Testis (tissue), 5 donors: ENCODE measurements at places on chromosomes 1 and 21. TPM values are rescaled to one million over a fixed set of nuclear protein-coding genes. Genes with fewer than 3 reads are reported as not detected.

DNA sequence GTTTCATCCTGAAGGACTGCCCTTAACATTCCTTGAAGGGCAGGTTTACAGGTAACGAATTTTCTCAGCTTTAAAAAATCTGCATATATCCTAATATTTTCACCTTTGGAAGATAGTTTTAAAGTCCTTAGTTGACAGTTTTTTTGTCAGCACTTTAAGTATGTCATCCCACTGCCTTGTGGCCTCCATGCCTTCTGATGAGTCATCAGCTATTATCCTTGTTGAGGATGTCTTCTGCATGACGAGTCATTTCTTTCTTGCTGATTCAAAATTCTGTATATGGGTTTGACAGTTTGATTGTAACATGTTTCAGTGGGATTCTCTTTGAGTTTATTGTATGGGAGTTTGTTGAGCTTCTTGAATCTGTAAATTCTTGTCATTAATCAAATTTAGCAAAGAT, 500.6 kb downstream of the DISC1 start:
- H3K36me3 ChIP-seq: no peaks in the 10 kb centered on the region
- no peaks in the 10 kb centered on the region for H3K27me3 ChIP-seq
- no peak for DNase-seq

DNA sequence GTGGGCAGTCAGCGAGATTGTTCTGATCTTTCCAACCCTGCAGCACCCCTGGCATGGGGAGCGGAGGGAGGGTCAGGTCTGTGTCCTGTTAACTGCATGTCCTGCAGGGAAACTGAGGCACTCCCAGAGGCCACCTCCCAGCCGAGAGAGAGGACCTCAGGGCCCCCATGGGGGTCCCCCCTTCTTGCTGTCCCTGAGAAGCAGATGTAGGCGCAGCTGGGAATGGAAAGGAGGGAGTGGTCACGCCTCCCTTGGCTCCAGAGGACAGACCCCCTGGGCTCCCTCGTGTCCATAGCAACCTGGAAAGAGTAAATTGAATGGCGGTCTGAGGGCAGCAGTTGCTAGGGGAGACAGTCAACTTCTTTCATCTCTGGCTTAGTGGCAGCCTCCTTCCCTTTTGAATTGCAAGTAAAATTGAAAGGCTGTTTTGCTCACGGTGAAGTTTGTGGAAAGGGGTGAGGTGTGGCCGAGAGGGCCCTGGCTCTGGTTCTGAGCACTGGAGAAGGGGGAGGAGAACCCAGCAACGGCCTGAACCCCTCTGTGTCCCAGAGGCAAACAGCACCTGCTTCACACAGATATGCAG, 4.9 kb downstream of the CROCC start:
- no peak overlapping the region for H3K4me3 ChIP-seq
- no peak overlapping the region for H3K27ac ChIP-seq
- H3K4me1 ChIP-seq: no peaks in the 10 kb centered on the region

GRCh38 chr1:237186675-237187074, 144.7 kb downstream of the RYR2 start:
- H3K27me3 ChIP-seq: no peaks in the 10 kb centered on the region
- H3K4me3 ChIP-seq: no peak overlapping the region
- DNase-seq: peak; percentile 46
- H3K27ac ChIP-seq: no peak overlapping the region

GRCh38 chr1:23525558-23526250, 5.3 kb downstream of the E2F2 start:
- H3K4me1 ChIP-seq: peaks cover 25% of the 10 kb centered on the region
- no peak overlapping the region for H3K4me3 ChIP-seq
- no peaks in the 10 kb centered on the region for H3K36me3 ChIP-seq
- no peaks in the 10 kb centered on the region for H3K27me3 ChIP-seq

- H3K27ac ChIP-seq: no peak overlapping the region
- H3K36me3 ChIP-seq: no peaks in the 10 kb centered on the region
- no peak for DNase-seq
- H3K4me3 ChIP-seq: no peak overlapping the region
Observed at GRCh38 chr1:155184835-155185782, 11.5 kb downstream of the TRIM46 start.

DNA sequence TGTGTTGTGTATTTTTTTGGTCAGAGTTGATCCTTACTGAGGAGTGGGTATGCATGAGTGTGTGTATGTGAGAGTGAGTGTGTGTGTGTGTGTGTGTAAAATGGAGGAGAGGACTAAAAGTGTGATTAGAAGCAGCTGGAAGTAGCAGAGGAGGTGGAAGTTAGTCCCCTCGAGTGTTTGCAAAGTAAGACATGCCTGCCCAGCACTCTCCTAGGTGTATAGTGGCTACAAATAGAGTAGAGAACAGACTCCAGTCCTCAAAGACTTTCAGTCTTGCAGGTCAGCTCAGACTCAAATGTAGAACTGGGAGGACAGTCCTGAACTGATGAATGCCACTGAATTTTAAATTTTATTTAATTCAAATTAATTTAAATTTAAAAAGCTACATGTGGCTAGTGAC, 28.5 kb downstream of the SLAMF1 start:
- no peak for DNase-seq
- H3K4me3 ChIP-seq: no peak overlapping the region
- no peaks in the 10 kb centered on the region for H3K36me3 ChIP-seq
- H3K4me1 ChIP-seq: no peaks in the 10 kb centered on the region
- H3K27me3 ChIP-seq: no peaks in the 10 kb centered on the region

DNA sequence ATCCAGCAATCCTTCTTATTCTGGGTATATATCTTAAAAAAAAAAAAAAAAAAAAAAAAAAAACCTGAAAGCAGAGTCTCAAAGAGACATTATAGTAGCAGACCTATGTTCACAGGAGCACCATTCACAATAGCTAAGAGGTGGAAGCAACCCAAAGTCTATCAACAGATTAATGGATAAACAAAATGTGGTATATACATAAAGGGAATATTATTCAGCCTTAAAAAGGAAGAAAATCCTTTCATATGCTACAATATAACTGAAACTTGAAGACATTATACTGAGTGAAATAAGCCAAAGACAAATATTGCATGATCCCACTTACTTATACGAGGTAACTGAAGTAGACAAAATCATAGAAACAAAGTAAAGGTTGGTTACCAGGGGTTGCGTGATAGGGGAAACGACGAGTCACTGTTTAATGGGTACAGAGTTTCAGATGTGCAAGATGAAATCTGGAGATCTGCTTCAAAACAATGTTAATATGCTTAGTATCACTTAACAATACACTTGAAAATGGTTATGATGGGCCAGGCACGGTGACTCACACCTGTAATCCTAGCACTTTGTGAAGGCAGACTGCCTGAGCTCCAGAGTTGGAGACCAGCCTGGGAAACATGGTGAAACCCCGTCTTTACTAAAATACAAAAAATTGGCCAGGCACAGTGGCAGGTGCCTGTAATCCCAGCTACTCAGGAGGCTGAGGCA, 29.5 kb downstream of the PIK3R3 start:
- no peak overlapping the region for H3K27ac ChIP-seq
- H3K36me3 ChIP-seq: no peaks in the 10 kb centered on the region
- no peak for DNase-seq
- no peaks in the 10 kb centered on the region for H3K27me3 ChIP-seq

The EDARADD gene
- total RNA-seq: 3.2 TPM

The RNU1-3 gene
- under 0.01 TPM for total RNA-seq
